ENCODE measurements at places on chromosomes 6 and 20.

DNA sequence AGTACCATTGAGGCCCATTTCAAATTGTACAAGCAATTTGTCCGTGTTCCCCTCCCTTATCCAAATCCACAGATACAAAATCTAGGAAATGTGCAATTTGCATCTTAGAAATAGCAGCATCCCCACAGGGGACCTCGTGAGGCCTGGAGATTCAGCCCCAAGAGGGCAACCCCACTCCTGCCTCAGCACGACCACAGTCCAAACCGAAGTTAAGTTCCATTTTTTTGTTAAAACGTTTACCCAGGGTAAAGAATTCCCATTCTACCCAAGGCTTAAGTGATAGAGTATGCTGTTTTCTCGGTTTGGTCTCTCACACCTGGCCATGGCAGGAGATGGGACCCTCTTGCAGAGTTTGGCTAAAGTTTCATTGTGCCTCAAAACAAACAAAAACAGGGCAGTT, 41.2 kb downstream of the PLCG1 start:
- DNase-seq = no peak

DNA sequence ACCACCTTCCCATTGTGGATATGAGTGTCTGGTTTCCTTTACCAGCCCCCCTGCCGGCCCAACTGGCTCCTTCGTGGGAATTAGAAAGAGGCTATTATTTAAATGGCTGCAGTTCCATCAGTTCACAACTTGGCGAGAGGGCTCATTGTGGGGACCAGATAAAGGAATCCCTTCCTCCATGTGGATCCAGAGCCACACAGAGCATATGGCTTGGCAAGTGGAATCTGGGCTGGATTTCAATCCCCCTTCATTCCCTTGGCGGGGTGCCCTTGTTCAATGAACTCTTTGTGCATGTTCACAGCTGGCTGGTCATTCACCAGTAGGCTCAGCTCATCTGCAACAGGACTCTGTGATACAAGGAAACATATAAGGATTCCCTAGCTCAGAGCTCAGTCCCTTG, 140.6 kb downstream of the OPN5 start:
- no peak for DNase-seq

DNA sequence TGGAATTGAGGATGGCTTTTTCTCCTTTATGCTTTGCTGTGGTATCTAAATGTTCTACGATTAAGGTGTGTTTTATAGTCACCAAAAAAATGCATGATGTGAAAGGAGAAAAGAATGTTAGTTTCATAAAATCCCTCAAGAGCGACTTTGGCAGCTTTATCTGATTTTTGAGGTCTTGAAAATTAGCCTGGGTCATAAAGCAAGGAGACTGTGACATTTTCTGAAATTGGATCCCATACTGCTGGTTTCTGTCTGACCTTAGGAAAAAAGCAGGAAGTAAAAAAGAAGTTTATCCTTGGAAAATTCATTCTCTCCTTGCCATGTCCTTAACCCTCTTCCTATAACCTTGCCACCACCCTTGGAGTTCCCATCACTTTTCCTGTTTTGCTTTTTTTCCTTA, 525.3 kb downstream of the CD83 start:
- no peak for DNase-seq

- no peak for DNase-seq
These were observed 49.1 kb downstream of the FGD2 start for GRCh38 chr6:37054580-37054979.

DNA sequence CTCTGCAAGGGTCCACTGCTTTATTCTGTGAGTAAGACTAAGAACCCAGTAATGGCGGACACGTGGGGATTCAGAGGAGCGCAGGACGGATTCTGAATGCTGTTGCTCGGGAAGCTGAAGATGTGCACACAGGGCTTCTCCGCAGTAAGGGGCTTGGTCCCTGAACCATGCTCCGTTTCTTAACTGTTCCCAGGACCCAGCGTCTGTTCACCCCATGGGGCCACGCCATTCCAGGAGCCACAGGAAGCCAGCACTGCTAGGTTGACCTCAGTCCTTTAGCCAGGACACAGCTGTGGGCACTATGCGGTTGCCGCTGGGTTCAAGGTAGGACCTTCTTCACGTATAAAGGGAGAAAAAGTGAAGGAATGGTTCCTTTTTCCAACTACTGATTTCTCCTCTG, 59.8 kb downstream of the IRF4 start:
- DNase-seq = no peak

- no peak for DNase-seq
These were observed 284.7 kb upstream of the TAB2 start for GRCh38 chr6:149032599-149033405.

GRCh38 chr6:6843057-6843627, 254.6 kb downstream of the LY86 start:
- no peak for DNase-seq

DNA sequence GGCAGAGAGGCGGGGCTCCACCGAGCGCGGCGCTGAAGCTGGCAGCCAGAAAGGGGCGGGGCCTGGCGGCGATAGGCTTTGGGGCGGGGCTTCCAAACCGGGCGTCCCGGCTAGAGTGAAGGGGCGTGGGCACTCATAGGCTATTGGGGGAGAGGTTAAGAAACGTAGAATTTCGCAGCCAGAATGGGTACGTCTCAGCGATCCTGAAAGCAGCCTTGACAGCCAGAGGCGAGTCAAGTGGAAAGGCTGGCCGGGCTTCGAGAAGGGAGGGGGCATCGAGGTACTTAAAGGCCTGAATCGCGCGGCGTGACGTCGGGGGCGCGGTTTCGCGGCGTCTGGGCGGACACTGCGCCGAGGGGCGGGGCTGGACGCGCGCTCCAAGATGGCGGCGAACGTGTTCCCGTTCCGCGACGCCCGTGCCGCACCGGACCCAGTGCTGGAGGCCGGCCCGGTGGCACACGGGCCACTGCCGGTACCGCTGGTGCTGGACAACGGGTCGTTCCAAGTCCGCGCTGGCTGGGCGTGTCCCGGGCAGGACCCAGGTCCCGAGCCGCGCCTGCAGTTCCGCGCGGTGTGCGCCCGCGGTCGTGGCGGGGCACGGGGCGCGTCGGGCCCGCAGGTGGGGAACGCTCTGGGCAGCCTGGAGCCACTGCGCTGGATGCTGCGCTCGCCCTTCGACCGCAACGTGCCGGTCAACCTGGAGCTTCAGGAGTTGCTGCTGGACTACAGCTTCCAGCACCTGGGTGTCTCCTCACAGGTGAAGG, at the start of gene ACTR5:
Gene ACTR5 (plus strand): TSS at position 364 of the 764 bp plus-strand sequence. CDS start 19 bp downstream, at position 383.
- DNase-seq = peak; percentile 99

GRCh38 chr20:20820785-20821483, 108.5 kb upstream of the RALGAPA2 start:
- no peak for DNase-seq

DNA sequence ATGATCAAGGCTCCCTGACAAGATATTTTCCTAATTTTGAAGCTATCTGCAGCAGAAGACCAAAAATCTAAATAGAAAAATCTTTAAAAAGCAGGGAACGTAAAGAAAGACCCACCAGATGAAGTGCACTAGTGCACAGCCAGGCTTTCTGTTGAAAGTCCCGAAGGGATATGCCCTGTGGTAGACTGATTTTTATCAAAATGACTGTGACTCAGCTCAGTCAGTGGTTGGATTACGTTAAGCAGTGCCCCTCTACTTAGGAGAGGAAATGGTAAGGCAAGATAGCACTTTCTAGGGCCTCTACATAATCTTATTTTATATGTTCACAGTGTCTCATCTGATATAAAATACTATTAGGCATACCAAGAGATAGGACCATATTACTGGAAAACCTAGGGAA, 123.4 kb upstream of the RAB32 start:
- no peak for DNase-seq

DNA sequence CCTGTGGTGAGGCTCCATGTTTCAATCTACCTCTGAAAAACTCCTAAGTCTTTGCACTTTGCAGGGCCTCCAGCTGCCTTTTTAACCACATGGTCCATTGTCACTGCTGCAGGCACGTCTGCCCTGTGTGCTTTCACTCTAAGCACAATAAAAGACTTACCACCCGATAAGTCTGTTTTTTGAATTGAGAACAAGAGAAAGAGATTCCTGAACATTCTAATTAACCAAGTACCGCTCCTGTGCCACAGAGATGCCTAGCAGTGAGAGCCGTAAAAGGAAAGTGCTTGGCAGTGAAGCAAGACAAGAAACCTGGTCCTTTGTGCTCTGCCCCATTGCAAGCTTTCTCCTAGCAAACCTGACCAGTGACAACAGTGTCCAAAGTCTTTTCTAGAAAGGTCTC, 487.6 kb upstream of the FLRT3 start:
- no peak for DNase-seq

- DNase-seq = no peak
These were observed 171.1 kb downstream of the DHX35 start for GRCh38 chr20:39133201-39133600.

- DNase-seq = no peak
These were observed 6.3 kb upstream of the PARD6B start for GRCh38 chr20:50724851-50725723.

DNA sequence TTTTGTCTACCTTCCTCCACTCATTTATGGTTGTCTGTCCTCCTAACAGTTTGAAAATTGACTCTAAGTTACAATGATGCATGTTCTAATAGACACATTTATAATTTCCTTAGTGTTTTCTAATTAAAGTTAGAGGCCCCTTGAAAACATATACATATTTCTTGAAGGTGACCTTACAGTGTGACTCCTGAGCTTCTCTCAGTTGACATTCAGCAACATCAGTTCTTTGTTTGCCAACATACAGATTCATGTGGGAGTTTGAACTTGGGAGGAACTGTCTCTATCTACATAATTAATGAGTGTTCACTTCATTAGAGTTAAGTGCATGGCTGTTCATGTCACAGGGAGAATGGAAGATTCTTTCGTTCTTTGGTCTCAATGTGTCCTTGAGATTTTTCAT, 658.2 kb downstream of the GRIK2 start:
- no peak for DNase-seq

GRCh38 chr6:90068264-90068663, 174.0 kb downstream of the GJA10 start:
- DNase-seq = no peak

- no peak for DNase-seq
These were observed 17.2 kb upstream of the VNN1 start for GRCh38 chr6:132731086-132731485.

DNA sequence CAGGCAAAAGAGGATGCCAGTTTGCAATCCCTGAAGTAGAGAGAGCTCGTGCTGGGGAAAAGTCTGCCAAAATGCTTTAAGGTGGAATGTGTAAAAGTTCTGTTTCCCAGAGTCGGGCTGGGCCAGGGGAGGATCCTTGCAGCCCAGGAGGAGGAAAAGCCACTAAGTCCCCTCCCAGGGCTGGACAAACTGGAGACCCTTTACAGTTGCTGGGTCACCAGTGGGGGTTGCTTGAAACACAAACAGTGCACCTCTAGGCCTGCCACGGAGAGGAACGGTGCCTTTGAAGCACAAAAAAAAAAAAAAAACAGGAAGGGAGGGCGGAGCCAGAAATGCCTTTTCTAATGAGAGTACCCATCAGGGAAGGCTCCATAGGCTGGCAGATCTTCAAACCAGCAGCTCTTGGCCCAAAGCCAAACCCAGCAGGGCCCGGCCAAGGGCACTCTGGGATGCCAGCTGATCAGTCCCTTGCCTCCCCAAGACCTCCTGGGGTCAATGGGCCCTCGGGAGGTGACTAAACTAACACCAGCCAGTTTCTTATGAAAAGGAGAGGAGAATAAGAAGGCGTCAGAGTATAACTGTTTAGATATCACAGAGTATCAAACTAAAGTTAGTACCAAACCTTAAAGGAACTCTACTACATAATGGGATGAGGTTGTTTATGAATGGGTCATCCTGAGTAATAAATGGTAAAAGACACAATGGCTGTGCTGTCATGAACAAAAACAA, 23.7 kb downstream of the HLA-A start:
- DNase-seq = peak; percentile 85

DNA sequence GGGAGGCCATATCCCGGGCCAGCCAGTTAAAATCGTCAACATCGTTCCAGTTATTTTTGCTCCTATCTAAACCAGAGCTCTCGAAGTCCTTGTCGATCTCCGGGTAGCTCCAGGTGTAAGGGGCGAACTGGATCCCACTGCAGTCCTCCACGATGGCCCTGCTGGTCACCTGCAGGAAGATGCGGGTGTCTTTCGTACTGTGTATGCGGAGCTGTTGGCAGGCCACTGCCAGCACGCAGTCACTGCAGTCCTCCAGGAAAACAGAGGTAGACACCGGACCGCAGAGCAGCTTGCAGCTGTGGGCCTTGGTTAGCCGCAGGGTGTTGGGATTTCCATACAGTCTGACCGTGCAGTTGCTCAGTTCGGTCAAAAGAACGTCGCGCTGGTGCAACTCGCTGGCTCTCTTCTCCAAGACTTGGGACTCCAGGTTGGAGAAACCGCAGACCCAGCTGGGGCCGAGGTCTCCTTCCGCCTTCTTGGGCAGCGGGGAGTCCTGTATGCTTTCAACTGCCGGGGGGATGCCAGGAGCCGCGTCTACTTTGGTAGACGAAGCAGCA, 742 bp downstream of the TBCC start:
- DNase-seq = no peak

GRCh38 chr6:121760191-121760590, 324.7 kb downstream of the GJA1 start:
- DNase-seq = no peak

DNA sequence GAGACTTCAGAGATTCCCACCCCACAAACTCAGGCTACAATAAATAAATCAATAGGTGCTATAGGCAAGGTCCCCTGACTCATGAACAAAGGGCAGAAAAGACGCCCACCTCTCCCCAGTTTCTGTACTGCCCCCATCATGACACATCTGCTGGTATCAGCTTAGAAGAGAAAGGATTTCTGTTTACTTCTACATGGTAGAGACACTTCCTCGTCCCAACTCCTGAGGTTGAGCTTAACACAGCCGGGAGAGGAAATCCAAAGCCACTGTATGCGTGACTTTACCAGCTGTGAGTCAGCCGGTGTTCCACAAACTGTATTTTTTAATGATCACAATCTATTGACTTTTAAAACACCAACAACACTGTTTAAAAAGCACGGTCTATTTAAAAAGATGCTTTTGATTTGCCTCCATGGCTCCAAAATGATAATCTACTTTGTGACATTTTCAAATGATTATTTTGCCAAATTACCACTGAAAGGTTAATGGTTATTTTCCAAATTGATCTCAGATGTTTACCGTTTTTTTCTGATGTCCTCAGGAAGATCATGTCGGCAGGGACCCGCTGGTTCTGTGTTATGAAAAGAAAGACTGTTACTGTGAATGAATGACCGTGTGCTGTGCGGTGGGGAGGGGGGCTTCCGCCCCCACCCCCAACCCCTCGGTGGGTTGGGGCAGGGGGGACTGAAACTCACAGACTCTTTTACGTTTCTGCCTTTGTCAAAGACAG, 72.5 kb downstream of the ATP9A start:
- peak; percentile 39 for DNase-seq

DNA sequence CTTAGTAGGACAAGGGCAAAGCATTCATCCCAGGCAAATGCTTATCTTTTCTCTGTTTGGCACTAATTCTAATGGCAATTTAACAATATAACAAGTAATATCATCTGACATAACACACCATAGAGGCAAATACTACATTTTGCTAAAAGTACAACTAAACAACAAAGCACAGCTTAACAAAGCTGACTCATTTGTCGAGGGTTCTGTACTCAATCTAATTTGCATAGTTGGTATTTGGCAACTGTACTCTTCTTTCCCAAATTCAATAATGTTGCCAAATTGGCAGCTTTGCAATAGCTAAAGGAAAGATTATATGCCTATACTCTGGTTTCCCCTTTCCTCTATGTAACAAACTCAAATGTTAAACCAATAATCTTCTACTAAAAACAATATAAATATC, 461.0 kb downstream of the PKHD1 start:
- DNase-seq = no peak

- no peak for DNase-seq
These were observed 23.9 kb downstream of the RNF217 start for GRCh38 chr6:124986164-124986563.

All from NCI-H1417 (cell line).